ENCODE measurements at places on chromosomes 2 and 18.

DNA sequence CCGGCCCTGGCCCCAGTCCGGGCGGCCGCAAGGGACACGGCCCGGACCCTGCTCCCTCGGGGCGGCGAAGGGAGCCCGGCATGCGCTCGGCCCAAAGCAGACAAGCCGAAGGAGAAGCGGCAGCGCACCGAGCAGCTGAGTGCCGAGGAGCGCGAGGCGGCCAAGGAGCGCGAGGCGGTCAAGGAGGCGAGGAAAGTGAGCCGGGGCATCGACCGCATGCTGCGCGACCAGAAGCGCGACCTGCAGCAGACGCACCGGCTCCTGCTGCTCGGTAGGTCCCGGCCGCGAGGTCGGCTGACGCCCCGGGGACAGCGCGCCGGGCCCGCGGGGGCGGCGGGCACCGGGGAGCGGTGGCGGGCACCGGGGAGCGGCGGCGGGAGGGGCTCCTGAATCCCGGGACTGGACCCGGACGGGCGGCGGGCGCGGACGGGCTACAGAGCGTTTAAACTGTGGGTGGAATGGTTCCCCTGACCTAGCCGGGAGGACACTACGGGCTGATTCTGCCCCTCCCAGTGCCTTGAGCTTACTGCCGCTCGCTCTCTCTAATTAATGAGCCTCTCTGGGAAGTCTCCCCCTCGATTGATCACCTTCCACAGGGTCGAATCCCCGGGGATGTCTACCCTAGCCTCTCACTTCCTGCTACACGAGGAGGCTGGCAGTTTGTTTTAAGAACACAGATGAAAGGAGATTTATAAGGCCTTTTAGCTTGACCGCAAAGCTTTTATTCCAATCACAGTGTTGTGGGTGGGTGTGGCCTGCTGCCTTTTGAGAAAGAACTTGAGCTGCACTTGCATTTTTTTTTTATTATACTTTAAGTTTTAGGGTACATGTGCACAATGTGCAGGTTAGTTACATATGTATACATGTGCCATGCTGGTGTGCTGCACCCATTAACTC is 853 bp downstream of the GNAL start:
- DNase-seq, result no peak

DNA sequence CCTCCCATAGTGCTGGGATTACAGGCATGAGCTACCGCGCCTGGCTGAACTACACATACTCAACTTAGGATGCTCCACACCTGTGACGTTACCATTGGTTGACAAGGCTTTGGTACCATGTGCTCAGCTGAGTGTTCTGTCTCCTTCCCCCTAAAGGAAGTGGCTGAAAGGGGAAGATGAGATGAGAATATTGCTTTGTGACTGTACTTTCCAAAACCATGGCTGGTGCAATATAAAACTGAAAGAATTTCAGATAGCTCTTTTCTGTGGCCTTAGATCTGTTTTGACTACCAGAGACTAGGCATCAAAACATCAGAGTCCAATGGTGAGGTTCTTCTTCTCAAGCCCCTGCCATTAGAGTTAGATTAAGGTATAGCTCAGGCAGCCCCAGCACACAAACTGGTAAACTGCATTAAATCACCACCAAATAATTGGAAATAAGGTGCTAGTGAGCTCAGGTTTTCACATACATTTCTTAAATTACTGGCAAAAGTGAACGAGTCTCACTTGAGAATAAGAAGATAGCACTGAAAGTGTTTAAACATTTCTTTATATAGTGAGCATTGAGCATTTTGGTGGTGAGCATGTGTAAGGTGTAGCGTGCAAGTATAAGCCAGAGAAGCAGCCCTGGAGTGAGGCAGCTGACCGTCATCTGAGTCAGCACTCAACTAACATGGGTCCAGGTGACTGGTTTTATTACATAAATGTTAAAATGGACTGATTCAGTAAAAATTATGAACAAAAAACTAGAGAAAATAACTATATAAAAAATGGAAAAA is 113.5 kb upstream of the FZD5 start:
- DNase-seq, result no peak

DNA sequence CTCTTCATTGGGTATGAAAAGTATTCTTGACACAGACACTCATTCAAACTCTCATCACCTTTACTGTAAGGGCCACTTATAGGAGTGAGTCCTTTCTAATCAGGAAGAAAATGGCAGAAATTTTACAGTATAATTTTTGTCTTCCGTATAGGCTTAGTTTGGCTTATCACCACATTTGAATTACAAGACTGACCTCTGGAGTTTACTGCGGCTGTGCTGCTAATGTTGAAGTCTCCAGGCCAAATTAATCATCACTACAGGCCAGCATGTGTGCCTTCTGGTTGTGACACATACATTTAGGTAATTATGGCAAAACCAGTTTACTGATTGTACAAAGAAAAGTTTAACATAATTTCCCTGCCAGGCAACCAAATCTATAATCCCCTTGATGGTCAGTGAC is 753.6 kb upstream of the GCFC2 start:
- no peak for DNase-seq

DNA sequence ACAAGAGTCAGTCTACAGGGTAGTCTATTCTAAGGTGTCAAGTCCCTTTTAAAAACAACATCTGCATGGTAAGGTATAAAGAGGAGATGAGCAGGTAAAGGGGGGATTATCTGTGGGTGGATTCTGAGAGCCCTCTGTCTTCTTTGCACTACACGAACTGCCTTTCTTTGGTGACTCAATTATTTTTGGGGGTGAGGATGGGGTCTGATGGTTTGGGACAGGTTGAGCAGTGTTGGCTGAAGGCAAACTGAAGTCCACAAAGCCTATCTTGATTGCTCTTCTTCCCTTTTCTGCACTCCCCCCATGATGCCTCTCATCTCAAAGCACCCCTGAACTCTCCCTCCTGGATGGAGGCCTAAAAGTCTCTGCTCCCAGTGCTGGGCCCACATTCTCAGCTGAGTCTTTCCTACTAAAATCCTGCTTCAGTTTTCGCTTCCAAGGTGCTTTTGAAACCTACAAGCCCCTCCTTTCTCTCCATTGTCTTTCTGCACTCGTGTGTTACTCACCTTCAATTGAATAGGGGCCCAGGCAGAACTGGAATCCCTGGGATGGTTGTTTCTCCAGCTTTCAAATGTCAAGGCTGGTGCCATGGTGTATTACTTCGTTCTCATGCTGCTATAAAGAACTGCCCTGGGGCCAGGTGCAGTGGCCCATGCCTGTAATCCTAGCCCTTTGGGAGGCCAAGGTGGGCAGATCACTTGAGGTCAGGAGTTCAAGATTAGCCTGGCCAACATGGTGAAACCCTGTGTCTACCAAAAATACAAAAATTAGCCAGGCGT is 64.3 kb downstream of the PRKCE start:
- no peak for DNase-seq

DNA sequence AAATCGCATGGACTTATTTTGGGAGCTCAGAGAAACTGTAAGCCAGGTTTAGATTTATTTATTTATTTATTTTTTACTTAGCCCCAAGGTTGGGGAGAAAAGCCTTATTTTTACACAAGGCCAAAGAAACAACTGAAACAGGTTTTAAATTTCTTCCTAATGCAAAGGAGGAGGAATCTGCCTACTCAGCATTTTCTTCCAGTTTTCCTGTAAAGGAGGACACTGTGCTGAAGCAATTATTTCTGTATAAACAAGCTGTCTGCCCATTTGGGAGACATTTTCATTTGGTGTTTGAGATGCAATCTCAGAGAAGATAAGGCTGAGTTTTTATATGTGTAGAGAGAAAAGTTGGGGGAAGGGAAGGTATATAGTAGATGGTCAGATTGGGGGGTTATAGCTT is 125.0 kb downstream of the ETAA1 start:
- no peak for DNase-seq

DNA sequence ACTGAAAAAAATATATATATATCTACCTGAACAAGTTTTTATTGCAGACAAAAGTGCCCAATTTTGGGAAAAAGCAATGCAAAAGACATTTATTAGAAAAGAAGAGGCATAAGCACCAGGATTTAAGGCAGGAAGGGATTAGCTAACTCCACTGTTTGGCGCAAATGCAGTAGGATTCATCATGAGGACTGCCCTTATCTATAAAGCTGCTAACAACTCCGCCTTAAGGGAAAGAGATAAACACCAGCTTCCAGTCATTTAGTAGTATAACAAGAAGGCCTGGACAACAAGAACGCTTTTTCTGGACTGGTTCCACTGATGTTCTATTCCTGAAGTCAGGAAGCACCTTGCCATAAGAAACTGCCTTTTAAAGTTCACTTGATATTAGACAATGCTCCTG is 52.9 kb upstream of the FSHR start:
- no peak for DNase-seq

- no peak for DNase-seq
Measured at GRCh38 chr18:37449618-37450017, 116.0 kb downstream of the CELF4 start.

- no peak for DNase-seq
Measured at GRCh38 chr2:46012618-46013240, 284.5 kb upstream of the EPAS1 start.

DNA sequence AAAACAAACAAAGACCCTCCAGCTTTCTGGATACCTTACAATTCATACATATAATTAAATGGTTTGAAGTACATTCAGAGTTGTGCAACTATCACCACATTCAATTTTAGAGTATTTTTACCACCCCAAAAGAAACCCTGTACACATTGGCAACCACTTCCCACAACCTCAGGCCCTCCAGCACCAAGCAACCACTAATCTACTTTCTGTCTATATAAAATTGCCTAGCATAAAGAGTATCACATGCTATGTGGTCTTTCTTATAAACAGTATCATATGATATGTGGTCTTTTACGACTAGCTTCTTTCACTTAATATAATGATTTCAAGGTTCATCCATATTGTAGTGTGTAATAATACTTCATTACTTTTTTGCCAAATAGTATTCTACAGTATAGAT is 7.3 kb downstream of the IER3IP1 start:
- DNase-seq, result no peak

- DNase-seq, result no peak
Measured at GRCh38 chr2:16626497-16626896, 39.1 kb downstream of the CYRIA start.

- DNase-seq, result no peak
Measured at GRCh38 chr2:126513033-126513432, 142.9 kb upstream of the GYPC start.

- no peak for DNase-seq
Measured at GRCh38 chr2:50863856-50864255, 168.1 kb downstream of the NRXN1 start.

DNA sequence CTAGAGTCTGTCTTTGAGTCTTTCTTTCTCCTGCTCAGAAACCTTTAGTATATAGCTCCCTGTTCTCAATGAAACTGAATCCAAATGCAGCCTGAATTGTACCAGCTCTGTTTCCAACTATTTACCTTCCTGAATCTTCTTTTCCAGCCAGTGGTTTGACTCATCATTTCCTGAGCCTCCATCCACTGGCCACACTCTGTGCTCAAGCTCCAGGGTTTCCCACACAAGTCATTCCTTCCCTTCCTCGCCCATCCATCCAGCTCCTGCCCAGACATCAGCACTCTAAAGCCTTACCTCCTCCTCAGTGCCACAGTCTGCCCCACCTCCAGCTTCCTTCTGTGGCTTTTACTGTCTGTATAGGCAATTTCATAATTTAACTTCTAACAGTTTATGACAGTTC is 233.6 kb upstream of the RASGRP3 start:
- no peak for DNase-seq

DNA sequence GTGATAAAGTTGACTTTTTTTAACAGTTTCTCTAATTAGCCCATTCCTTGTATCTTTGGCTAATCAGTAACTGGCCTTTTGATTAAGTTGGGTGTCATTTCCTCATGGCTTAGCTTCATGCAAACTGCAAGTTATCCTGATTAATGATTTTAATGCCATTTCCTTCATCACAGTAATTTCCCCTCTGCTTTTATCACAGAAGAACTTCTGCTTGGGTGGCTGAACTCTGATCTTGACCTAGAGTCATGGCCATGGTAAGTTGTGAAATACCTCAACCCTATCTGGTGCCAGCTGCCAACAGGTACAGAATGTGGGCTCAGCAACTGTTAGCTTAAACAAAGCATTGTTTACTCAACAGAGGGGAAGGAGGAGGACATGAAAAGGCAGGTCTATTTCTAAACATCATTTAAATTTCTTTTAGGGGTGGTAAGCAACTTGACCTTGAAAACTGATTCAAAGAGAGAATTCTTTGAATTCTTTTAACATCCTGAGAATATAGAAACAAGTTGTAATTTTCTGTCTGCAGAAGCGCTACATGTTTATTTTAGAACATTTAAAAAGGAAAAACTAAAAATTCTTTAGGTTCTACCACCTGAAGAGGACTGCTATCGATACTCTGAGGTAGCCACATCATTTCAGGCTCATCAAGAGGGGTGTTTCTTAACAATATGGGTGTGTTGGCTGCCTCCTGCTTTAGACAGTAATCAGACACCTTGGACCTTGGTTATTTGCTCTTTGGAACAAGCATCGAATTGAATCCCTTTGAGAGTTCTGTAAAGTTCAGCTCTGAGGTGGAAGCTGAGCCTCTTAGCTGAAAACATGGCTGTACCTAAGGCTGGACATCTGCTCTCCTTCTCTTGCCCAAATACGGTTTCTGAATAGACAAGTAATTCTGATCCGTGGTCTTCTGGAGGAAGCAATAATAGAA is 39.7 kb downstream of the ANXA4 start:
- DNase-seq, result no peak

- DNase-seq, result no peak
Measured at GRCh38 chr2:227154986-227155774, 8.8 kb downstream of the COL4A4 start.

DNA sequence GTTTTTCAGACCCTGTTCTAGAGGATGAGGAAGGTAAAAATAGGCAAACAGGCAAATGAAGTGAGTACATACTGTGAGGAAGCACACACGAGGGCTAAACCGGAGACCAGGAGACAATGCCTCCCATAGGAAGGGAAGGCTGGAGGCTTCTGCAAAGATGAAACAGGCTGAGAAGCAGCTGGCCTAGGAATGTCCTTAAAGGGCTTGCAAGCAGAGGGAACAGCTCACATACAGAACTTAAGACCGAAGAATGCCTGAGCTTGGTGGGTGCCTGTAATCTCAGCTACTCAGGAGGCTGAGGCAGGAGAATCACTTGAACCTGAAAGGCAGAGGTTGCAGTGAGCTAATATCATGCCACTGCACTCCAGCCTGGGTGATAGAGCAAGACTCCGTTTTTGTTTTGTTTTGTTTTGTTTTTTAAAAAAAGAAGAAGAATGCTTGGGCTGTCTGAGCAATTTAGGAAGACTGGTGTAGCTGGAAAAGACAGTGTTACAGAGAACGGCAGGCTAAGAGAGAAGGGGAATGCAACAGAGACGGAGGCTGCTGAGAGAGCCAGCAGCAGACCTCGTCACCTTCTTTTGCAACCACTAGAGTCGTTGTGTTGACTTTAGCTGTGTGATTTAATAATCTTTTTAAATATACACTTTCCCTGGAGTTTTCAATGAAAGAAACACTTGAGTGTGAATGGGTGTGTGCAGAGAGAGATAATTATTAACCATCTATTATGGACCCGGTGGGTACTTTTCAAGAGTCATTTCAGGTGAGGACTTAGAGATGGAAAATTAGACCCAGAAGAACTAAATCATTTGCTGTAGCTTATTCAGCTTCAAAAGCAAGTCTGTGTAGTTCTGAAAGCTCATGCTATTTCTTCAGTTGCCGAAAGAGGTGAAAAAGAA is 232.8 kb downstream of the GALR1 start:
- no peak for DNase-seq

Data from activated CD4-positive, CD25-positive, alpha-beta regulatory T cell (primary cell).